ENCODE measurements at places on chromosomes 12 and 14.

DNA sequence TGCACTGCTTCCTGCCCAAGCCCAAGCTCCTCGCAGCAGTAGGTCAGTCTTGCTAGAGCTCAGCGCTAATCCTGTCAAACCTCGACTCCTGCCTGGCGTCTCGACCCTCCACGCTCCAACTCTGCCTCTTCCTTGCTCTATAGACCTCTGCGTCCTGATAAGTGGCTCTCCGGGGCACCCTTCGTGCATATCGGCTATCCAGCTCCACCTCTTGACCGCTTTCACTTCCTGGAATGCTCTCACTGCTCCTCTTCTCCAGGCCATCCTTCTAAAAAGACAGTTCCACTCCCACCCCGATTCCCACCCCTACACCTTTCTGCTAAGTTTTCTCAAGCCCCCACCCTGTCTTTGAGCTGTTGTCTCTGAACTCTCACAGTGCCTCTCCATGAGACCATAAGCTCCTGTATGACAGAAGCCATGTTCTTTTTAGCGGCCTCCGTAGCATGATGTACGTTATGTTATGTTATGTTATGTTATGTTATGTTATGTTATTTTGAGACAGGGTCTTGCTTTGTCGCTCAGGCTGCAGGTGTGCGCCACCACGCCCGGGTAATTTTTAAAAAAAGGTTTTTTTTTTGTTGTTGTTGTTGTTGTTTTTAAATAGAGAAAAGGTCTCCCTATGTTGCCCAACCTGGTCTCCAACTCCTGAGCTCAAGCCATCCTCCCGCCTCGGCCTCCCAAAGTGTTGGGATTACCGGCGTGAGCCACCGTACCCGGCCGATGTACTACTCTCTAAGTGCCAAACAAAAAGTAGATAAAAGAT, 601 bp downstream of the COX14 start:
- DNase-seq, result no peak

GRCh38 chr12:96171905-96172304, 22.3 kb upstream of the ELK3 start:
- DNase-seq, result no peak

GRCh38 chr12:70830221-70831061, 90.1 kb downstream of the PTPRR start:
- no peak for DNase-seq

DNA sequence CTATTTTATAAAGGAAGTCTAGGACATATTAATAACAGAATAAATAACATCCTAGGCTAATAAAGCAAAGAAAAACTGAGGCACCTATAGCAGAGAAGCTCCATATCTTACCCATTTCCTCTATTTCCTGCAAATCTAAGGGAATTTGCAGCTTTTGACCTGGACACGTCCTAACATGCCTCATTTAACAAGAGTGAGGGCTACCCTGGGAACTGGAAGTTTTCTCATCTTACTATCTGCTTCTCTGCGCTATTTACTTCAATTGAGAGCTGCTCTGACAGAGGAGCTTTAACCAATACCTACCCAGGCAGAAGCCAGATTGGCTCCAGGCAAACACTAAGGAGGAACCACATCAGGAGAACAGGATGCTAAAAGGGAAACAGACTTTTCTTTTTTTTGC, 5.7 kb downstream of the YBX3 start:
- no peak for DNase-seq

- no peak for DNase-seq
Observed at GRCh38 chr12:116821291-116821690, 60.0 kb downstream of the HRK start.

GRCh38 chr12:128583453-128583852, 240.3 kb downstream of the SLC15A4 start:
- DNase-seq, result no peak

GRCh38 chr14:45361727-45362126, 108.7 kb upstream of the MIS18BP1 start:
- no peak for DNase-seq

Data from NCI-H1930 (cell line).